ENCODE measurements at places on chromosomes 4 and X. TPM values are rescaled to one million over a fixed set of nuclear protein-coding genes. Genes with fewer than 3 reads are reported as not detected.

DNA sequence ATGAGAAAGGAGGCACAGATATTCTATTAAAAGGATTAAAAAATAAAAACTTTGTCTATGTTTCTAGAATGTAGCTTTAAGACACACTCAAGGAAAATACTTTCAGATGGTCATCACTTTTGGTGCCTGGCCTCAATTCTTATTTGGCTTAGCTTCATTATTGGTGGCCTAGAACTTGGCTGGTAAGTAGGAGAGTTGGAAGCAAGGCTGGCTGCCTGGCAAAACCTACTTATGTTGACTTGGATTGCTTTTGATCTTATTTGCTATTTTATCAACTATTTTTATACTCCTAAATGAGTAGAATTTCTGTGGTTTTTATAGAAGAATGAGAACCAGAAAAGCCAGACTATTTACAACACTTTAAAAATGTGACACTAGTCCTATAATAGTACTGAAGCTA is 35.3 kb upstream of the JADE3 start:
- DNase-seq, result no peak

- peak; percentile 30 for DNase-seq
Measured at GRCh38 chrX:130916636-130917422, 13.8 kb upstream of the ENOX2 start.

The MID1 gene
- 18.3 TPM for total RNA-seq

The HTRA3 gene
- total RNA-seq, result 12.2 TPM

- DNase-seq, result no peak
Measured at GRCh38 chr4:114383067-114383466, 215.5 kb upstream of the UGT8 start.

DNA sequence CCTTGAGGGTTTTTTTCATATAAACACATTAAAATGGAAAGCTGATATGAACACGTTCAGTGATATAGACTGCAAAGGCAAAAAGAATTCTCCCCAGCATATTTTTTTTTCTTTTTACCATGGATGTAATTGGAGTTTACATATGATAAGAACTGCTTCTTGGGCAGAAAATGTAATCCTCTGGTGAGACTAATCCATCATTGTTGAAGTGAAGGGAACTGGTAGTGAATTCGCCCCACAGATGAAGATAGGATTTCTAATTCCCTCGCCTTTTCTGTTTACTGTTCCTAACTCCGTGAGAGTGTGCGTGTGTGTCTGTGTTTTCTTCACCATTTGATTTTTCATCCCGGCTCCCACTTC is 88.9 kb downstream of the GPR143 start:
- DNase-seq, result no peak

DNA sequence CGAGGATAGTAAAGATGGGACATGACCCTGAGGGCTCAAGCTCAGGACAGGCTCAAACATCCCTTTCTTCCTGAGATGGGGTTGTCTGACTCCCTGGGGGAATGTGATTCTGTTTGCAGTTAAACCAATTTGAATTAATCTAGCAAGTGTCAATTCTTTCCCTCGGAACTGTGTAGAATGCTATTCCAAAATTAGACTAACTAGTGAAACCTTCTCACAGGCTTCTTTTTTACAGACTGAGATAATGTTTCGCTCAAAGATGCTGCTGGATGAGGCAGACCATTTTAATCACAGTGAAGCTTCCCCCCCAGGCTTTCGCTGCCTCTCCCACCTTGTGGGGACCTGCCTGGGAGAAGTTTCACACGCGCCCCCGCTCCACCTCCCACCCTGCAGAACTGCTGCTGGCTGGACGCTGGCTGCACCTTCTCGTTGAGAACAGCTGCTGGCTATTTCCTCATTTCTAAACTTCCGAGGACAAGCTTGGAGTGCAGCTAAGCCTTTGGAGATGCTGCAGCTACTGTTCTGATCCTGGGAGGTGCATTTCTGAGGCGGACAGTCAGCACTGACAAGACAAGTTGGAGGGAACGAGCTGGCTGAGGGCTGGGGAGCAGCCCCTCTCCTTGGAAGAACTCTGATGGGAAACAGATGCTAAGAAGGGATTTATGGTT is 297.8 kb downstream of the RAPGEF2 start:
- no peak for DNase-seq

The HSPA4L gene
- total RNA-seq, result 53.1 TPM

DNA sequence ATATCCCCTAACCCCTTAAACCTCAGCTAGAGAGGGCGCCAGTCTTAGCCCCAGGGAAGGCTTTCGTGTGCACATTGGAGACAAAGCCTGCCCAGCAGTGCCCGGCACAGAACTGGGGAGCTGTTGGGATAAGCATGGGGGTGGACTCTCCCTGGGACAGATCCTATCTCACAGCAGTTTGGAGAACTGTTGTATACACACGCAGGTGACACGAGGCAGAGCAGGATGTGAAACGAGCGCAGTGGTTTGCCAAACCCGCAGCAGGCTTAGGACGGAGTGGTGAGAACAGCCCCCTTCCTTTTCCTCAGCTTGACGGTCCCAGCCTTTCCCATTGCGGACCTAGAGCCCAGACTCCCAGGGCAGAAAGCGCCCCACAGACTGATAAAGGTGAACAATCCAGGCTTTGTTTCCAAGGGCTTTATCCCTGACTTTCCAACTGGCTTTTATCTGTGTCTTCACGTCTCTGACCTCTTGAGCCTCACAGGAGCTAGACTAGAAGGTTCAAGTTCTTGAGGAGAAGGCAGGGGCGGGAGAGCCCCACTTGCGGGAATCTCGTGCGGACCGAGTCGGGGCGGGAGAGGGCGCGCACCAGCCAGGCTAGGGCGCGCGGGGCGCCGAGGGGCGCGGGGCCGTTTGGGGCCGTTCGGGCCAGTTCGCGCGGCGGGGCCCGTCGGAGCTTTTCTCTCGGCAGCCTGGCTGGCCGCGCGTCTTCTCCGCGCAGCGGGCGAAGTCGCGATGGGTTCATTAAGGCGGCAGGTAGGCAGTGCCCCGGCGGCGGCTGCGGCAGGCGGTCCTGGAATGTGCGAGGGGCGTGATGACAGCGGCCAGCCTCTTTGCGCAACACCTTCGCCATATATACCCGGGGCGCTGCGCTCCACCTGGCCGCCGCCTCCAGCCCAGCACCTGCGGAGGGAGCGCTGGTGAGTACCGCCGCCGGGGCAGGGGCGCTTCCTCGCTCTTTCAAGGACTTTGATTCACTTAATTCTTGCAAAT is at the start of gene SLC34A2:
Gene SLC34A2, plus strand, starts transcription at position 881 of the 993 bp plus-strand sequence. CDS start 6,650 bp downstream, outside the sequence.
- DNase-seq, result peak; percentile 18

The STARD8 gene
- 4.0 TPM for total RNA-seq

- DNase-seq, result no peak
Measured at GRCh38 chrX:110163488-110163887, 154.4 kb downstream of the AMMECR1 start.

DNA sequence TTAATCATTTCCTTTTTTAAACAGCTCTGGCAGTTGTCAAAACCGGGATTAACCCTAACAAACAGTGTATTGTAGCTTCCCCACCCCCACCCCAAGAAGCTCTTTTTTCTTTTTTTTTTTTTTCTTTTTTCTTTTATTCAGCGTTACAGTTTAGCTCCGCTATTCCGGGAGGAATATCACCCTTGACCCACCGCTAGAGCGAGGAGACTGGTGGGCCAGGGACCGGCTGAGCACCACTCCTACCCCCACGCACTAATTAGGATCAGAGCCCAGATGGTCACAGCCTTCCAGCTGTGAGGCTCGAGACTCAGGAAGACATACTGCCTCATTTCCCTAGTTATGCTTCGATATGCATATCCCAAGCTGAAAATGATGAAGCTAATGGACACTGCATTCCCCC is 2.0 kb downstream of the PARM1 start:
- DNase-seq, result peak; percentile 36

- no peak for DNase-seq
Measured at GRCh38 chrX:72621163-72621562, 48.5 kb upstream of the HDAC8 start.

The TMEM129 gene
- total RNA-seq, result 76.1 TPM

The NXF2B gene
- total RNA-seq, result 4.1 TPM

The CETN2 gene
- total RNA-seq, result 32.4 TPM

- DNase-seq, result no peak
Measured at GRCh38 chr4:48635980-48636379, 144.1 kb downstream of the FRYL start.

The CTAG2 gene
- 17.3 TPM for total RNA-seq

GRCh38 chr4:185534866-185535611 is at the start of gene PDLIM3:
TSS of gene PDLIM3 (minus strand) at chr4:185535507. CDS start at chr4:185535434, 73 bp downstream.
- DNase-seq, result peak; percentile 55

- no peak for DNase-seq
Measured at GRCh38 chr4:112341033-112341432, 43.9 kb downstream of the ALPK1 start.

The ESX1 gene
- 46.2 TPM for total RNA-seq

- DNase-seq, result no peak
Measured at GRCh38 chr4:187183826-187184225, 460.2 kb upstream of the FAT1 start.

GRCh38 chrX:133646719-133647116 is 231.4 kb upstream of the GPC4 start:
- no peak for DNase-seq

The EXOC1L gene
- not detected for total RNA-seq

DNA sequence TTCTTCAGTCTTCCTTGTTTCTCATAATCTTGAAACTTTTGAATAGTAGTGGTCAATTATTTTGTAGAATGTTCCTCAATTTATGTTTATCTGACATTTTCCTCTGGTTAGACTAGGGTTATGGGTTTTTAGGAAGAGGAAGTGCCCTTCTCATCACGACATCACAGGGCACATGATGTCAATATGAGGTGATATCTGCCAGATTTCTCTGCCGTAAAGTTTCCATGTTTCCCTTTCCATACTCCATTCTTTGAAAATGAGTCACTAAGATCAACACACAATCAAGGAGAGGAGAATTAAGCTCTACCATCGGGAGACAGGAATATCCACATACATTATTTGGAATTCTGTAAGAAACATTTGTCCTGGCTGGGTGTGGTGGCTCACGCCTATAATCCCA is 28.4 kb downstream of the RP2 start:
- DNase-seq, result no peak

GRCh38 chr4:138393886-138394610 is 151.9 kb upstream of the SLC7A11 start:
- DNase-seq, result no peak

DNA sequence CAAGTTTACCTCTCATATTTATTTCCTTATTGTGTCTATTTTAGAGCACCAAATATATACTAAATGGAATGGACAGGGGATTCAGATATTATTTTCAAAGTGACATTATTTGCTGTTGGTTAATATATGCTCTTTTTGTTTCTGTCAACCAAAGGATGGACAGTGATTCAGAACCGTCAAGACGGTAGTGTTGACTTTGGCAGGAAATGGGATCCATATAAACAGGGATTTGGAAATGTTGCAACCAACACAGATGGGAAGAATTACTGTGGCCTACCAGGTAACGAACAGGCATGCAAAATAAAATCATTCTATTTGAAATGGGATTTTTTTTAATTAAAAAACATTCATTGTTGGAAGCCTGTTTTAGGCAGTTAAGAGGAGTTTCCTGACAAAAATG is 6.2 kb downstream of the FGB start:
- DNase-seq, result no peak

The HOPX gene
- total RNA-seq, result 158 TPM

DNA sequence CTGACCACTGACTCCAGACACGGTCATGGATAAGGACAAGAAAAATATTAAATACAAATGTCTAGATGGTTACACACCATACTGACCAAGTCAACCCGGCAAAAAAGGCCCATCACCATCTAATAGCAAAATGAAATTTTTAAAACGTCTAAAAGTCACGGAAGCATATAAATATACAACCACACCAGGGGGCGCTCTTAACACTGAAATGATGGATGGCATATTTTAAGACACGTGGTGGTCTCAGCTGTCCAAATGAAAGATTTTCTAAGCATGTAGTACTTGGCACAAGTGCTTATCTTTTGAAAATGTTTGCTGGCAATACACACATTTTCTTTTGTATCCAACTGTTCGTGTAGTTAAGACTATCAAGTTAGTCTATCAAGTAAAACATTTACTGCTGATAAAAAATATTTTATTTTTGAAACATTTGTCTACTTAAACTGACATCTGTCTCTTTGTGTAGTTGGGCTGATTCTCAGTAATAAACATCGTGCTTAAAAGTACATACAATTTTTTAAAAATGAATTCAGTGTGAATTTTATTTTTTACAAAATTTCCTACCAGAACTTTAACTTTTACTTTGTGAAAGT is 64.6 kb downstream of the COX7B2 start:
- DNase-seq, result peak; percentile 78

GRCh38 chrX:1727531-1728027 is 112.7 kb downstream of the ASMT start:
- DNase-seq, result no peak

- DNase-seq, result no peak
Measured at GRCh38 chr4:145788755-145789154, 108.8 kb downstream of the C4orf51 start.

The HERC5 gene
- 111 TPM for total RNA-seq

- DNase-seq, result no peak
Measured at GRCh38 chr4:141121768-141122454, 11.4 kb downstream of the RNF150 start.

GRCh38 chrX:47751670-47752069 is 85.0 kb upstream of the ZNF81 start:
- peak; percentile 64 for DNase-seq

DNA sequence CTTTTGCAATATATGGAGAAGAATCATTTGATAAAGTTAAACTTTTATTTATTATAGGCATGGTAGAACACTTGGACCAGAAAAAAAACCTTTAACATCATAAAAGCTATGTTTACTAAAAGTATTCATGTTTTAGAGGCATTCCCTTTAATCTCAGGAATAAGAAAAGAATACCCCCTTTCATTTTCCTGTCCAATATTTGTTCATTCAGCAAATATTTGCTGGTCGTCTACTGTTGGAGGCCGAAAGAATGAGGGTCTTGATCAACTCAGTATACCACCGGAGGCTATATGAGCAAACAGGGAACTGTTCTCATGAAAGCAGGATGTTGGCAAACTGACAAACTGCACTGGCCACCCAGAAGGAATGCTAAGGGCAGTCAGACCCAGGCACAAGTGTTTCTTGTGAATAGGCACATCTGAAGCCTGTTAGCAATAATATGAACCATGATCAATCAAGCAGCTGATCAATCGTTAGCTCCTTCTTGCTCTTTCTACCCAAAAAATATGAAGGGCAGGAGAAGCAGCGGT is 480.8 kb upstream of the FAT1 start:
- no peak for DNase-seq

DNA sequence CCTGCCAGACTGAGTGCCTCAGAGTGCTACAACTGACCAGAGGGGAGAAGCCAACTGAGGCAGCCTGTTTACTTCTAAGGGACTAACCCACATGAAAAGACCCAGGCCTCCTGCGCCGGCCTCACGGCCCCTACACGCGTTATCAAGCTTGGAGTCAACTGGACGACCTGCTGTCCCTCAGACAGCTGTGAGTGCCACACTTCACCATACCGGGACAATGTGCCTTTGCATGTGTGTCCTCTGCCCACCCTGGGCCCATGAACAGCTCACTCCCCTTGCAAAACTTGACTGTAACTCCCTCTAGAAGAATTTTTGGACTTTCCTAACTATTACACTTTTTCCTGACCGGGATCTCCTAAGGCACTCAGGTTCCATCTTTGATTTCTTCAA is 1.8 kb downstream of the NOP14 start:
- peak; percentile 40 for DNase-seq
